ENCODE measurements at places on chromosomes 6 and 20. TPM values are rescaled to one million over a fixed set of nuclear protein-coding genes. Genes with fewer than 3 reads are reported as not detected.

GRCh38 chr20:21398109-21399004 is 1.0 kb upstream of the NKX2-4 start:
- DNase-seq = peak; percentile 19
- no peak overlapping the region for H3K4me3 ChIP-seq
- H3K27ac ChIP-seq = no peak overlapping the region
- H3K27me3 ChIP-seq = peaks cover 66% of the 10 kb centered on the region

DNA sequence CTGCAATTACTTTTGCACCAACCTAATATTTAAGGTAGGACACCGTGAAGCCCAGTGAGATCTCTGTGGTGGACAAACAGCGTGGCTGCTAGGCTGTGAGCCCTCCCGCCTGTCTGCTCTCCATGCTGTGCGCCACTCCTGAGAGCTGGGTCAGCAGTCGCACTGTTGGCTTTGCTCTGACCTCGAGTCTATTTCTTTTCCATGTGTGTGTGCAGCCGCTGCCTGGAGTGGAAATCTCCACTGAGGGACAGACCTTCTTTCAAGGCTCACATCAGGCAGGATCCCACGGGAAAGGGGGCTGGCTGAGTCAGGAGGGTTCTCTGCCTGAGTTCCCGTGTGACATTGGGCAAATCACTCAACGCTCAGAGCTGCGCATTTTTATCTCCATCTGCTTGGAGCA is 27.1 kb downstream of the RIPOR3 start:
- H3K27me3 ChIP-seq = no peaks in the 10 kb centered on the region
- no peaks in the 10 kb centered on the region for H3K36me3 ChIP-seq
- no peak for DNase-seq
- H3K4me1 ChIP-seq = peaks cover 37% of the 10 kb centered on the region
- H3K4me3 ChIP-seq = no peak overlapping the region
- peak overlapping the region; percentile 94 for H3K27ac ChIP-seq

DNA sequence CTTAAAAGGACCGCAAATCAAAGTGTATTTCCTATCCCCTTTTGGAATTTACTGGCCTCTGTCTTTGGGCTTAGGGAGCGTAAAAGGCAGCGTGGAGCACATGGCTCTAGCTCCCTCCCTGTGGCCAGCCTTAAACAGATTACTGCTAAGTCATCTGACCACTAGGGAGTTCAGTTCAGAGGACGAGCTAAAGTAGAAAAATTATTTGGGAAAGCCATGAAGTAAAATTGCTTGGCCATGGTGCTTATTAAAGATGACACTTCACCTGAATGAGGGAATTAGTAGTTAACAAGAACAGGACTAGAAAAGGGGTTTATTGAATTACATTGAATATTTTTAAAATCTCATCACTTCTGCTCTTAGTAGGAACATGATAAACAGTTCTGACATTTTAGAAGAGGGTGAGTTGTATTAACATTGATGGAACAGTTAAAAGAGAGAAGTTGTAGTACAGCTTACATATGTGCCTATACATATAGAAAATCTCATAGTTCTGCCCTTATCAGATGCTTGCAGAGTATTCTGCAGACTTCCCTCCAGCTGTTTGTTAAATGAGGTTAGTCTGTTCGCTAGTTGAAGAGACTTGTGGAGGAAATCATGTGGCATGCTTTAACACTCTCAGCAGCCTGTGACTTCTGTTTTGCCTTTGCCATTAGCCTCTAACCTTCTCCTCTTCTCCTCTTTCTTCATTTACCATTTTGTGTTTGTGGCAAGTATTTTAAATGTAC is 31.2 kb upstream of the MAPK13 start:
- H3K27me3 ChIP-seq = no peaks in the 10 kb centered on the region
- no peak overlapping the region for H3K4me3 ChIP-seq
- DNase-seq = no peak
- H3K36me3 ChIP-seq = peaks cover 12% of the 10 kb centered on the region

DEFB132 gene
- total RNA-seq = not detected

MRAP2 gene
- 5.0 TPM for total RNA-seq

GPR63 gene
- total RNA-seq = 0.69 TPM

GRCh38 chr20:31836853-31837608 is 8.4 kb downstream of the FOXS1 start:
- peaks cover 6% of the 10 kb centered on the region for H3K4me1 ChIP-seq
- no peaks in the 10 kb centered on the region for H3K36me3 ChIP-seq
- no peaks in the 10 kb centered on the region for H3K27me3 ChIP-seq
- peak overlapping the region; percentile 16 for H3K27ac ChIP-seq

DNA sequence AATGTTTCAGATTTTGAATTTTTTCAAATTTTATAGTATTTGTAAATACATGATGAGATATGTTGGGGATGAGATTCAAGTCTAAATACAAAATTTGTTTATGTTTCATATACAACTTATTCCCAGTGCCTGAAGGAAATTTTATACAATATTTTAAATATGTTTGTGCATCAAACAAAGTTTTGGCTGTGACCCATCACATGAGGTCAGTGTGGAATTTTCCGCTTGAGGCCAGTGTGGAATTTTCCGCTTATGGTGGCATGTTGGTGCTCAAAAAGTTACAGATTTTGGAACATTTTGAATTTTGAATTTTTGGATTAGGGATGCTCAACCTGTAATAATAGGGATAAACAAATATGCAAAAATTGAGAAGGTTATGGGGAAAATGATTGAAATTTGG is 356.6 kb upstream of the JAG1 start:
- H3K4me1 ChIP-seq = no peaks in the 10 kb centered on the region
- no peaks in the 10 kb centered on the region for H3K36me3 ChIP-seq
- H3K27me3 ChIP-seq = no peaks in the 10 kb centered on the region
- DNase-seq = no peak
- H3K4me3 ChIP-seq = no peak overlapping the region

DNA sequence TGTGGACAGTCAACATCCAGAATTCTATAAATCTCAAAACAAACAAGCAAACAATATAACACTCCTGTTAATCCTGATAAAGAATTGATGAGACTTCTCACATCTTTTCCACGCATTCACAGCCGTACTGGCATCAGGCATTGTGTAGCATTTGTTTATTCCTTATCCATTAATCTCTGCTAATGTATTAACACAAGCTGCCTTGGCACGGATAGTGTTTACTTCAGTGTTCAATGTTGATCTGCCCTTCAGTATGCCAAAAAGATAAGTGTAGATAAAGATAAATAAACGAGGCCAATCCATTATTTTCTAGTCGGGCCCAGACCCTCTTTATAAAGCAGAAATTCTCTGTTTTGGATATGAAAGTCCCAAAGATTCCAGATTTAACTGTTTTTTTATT is 16.1 kb downstream of the UFL1 start:
- H3K4me1 ChIP-seq = no peaks in the 10 kb centered on the region
- H3K36me3 ChIP-seq = no peaks in the 10 kb centered on the region
- H3K27me3 ChIP-seq = no peaks in the 10 kb centered on the region
- no peak overlapping the region for H3K4me3 ChIP-seq
- H3K27ac ChIP-seq = no peak overlapping the region
- DNase-seq = no peak

GRCh38 chr6:26270486-26270861 is 94.5 kb upstream of the BTN3A2 start:
- DNase-seq = no peak
- no peak overlapping the region for H3K27ac ChIP-seq
- no peaks in the 10 kb centered on the region for H3K27me3 ChIP-seq
- H3K36me3 ChIP-seq = no peaks in the 10 kb centered on the region
- peaks cover 8% of the 10 kb centered on the region for H3K4me1 ChIP-seq

DNA sequence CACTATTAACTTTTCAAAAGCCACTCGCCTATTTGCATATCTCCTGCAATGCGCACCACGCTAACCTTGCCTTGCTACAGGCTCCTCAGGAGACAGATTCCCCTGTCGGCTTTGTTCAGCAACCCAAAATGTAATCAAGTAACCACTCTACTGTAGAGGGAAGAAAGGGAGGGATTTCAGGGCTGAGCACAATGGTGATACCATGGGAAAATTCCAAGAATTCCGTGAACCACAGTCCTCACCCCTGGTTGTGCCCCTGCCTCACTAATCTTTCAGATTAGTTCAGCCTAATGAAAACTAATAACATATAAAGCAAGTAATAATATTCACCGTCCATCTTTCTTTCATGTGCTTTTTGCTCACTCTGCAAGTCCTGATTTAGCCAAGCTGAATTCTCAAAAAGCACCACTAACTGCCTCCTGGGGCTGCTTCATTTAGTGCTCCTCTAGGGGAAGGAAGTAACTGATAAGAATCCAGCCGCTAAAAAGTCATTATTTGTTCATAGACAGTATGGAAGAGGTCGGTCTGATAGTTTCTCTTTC is 6.6 kb downstream of the CITED2 start:
- H3K36me3 ChIP-seq = peaks cover 3% of the 10 kb centered on the region
- no peak for DNase-seq
- H3K27ac ChIP-seq = no peak overlapping the region
- no peaks in the 10 kb centered on the region for H3K4me1 ChIP-seq
- no peak overlapping the region for H3K4me3 ChIP-seq

TMEM30A gene
- 101 TPM for total RNA-seq

DNA sequence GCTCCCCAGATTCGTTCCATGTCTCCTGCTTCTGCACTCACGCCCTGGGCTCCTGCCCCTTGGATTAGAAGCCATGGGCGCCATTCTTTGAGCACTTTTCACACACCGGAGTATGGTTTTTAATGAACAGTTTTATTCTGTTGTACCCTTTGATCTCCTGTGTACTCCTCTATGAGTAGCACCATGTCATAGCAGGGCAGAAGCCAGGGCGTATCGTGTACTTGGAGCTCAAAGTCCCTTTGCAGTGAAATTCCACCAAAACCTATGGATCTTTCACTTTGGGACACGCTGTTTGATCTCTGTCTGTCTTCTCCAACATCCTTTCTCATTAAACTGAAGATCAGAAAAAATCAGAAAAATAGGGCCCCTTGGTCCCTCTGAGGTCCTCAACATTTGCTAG is 275.3 kb downstream of the NRN1 start:
- no peak overlapping the region for H3K4me3 ChIP-seq
- no peaks in the 10 kb centered on the region for H3K27me3 ChIP-seq
- H3K27ac ChIP-seq = no peak overlapping the region
- no peaks in the 10 kb centered on the region for H3K36me3 ChIP-seq

DNA sequence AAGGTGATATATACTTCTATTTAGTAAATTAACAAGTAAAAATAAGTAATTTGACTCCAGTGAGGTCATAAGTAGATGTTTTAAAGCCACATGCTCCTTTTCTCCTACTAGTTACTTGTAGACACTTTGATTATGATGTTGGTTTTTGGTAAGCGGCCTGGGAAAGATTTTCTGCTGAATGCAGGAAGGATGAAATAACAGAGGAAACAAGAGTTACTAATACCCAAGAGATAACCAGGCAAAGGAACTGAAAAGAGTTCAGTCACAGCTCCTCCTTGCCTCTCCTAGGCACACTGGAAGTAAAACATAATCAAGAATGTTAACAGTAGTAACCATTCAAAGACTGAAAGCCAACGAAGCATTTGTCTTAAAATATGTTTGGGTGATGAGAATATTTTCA is 203.3 kb downstream of the RNGTT start:
- no peak overlapping the region for H3K4me3 ChIP-seq
- H3K27ac ChIP-seq = no peak overlapping the region
- no peaks in the 10 kb centered on the region for H3K27me3 ChIP-seq
- no peak for DNase-seq
- no peaks in the 10 kb centered on the region for H3K4me1 ChIP-seq

TOMM6 gene
- 150 TPM for total RNA-seq

RPN2 gene
- total RNA-seq = 175 TPM

PSORS1C2 gene
- total RNA-seq = not detected

- no peak overlapping the region for H3K4me3 ChIP-seq
- peaks cover 12% of the 10 kb centered on the region for H3K4me1 ChIP-seq
- no peak overlapping the region for H3K27ac ChIP-seq
- no peaks in the 10 kb centered on the region for H3K36me3 ChIP-seq
Measured at GRCh38 chr6:46983007-46983411, 59.1 kb downstream of the ADGRF1 start.

SLC23A2 gene
- total RNA-seq = 20.5 TPM

- H3K4me1 ChIP-seq = no peaks in the 10 kb centered on the region
- H3K4me3 ChIP-seq = no peak overlapping the region
- H3K27me3 ChIP-seq = no peaks in the 10 kb centered on the region
Measured at GRCh38 chr6:109060571-109060970, 34.1 kb downstream of the SESN1 start.

DNA sequence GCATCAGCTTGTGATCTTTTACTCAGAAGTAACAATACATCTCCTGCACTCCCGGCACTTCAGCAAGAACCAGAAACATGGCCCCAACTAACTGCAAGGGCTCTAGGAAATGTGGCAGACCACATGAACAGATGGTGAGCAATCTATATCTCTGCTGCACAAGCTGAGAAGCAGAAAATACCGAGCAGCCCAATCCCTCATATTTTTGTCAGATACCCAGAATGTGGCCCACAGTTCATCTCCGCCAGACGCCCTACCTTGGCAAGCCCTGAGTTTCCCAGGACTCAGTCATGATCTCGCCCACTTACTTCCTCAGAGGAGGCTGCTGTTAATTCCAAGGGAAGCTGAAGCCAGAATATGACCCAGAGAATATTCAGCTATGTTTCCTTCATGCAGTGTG is 63.1 kb upstream of the PHACTR1 start:
- H3K4me1 ChIP-seq = no peaks in the 10 kb centered on the region
- no peak overlapping the region for H3K27ac ChIP-seq
- no peaks in the 10 kb centered on the region for H3K36me3 ChIP-seq
- no peak for DNase-seq
- no peaks in the 10 kb centered on the region for H3K27me3 ChIP-seq

TFAP2C gene
- 1.4 TPM for total RNA-seq

OR2B6 gene
- not detected for total RNA-seq

- no peaks in the 10 kb centered on the region for H3K4me1 ChIP-seq
- no peak overlapping the region for H3K27ac ChIP-seq
- no peak overlapping the region for H3K4me3 ChIP-seq
- no peaks in the 10 kb centered on the region for H3K36me3 ChIP-seq
Measured at GRCh38 chr6:167212713-167213005, 54.9 kb upstream of the GPR31 start.

WFDC5 gene
- 1.0 TPM for total RNA-seq

DNA sequence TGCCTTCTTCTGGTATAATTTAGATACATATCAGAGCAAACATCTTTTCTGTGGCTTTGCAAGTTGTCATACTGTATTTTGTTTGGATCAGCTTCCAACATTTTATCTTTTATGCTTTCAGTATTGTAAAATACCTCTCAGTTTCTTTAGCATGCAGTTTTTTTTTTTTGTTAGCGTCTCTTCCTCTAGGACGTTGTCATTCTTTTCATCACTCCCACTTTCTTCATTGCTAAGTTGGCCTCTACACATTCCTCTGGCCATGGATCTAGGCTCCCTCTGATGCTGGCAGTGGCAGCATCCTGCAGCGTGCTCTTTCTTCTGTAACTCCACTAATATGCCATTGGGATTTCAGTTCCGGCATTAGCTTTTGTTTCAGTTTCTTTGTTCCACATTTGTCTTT is 21.7 kb downstream of the RPRD1B start:
- DNase-seq = no peak
- no peak overlapping the region for H3K4me3 ChIP-seq
- peaks cover 14% of the 10 kb centered on the region for H3K36me3 ChIP-seq
- no peaks in the 10 kb centered on the region for H3K27me3 ChIP-seq
- no peak overlapping the region for H3K27ac ChIP-seq

GRCh38 chr6:166802401-166802800 is 153.9 kb downstream of the RNASET2 start:
- H3K27ac ChIP-seq = no peak overlapping the region
- no peaks in the 10 kb centered on the region for H3K27me3 ChIP-seq
- no peak overlapping the region for H3K4me3 ChIP-seq
